CD4-positive, alpha-beta T cell (primary cell): ENCODE measurements at places on chromosomes 6 and 20. TPM values are rescaled to one million over a fixed set of nuclear protein-coding genes. Genes with fewer than 3 reads are reported as not detected.

DNA sequence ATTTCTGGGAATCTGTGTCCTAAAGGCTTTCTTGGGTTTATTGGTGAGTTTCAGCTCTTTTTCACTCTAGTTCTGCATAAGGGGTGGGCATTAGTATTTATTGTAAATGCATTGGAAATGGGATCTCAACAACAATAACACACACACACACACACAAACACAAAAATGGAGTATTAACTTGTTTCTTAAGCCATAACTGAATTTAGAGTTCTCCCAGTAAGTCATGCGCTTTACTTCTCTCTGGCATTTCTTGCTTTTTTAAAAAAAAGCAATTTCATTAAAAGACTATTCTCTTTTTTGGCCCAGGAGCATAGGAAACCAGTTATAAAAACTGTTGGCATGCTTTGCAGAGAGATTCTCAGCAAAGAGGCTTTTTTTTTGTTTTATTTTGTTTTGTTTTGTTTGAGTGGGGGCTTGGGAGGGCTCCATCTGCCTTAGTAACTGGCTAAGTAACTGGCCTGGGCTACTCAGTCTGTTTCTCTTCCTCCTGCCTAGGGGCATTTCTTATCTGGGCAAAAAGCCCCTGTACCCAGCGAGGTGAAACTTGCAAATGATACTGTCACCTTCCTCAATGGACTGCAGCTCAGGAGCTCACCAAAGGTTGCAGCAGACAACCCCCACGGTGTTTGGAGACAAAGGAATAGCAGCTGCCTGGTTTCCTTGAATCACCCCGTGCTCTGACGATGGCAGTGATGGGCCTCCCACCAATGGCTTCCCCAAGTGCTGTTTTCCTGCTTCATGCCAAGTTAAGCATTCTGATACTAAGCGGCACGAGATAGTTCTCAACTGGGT, 128.5 kb downstream of the BCAS1 start:
- no peak for DNase-seq

PAK5 gene
- total RNA-seq = not detected

- DNase-seq = no peak
Measured at GRCh38 chr6:134896910-134897309, 53.0 kb downstream of the ALDH8A1 start.

L3MBTL1 gene
- total RNA-seq = 10.2 TPM

- DNase-seq = peak; percentile 30
Measured at GRCh38 chr20:48826883-48827771, 672 bp downstream of the PREX1 start.

GRCh38 chr6:159107451-159108260, 61.5 kb upstream of the FNDC1 start:
- DNase-seq = peak; percentile 71

DNA sequence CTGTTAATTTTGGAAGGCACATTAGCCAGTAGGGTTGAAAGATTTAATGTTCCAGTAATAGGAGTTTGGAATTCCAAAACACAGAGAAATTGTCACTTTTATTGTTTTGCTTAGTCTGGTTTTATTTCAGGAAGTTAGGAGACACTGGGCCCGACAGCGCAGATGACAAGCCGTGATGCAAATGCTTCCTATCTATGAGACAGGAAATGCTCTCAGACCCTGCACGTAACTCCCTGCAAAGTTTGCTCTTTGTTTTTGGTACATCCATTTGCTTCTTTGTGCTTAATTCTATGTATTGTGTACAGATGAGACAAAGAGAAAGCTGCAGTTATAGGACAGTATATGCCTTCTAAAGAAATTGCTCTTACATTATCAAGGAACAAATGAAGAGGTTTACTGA, 201.6 kb upstream of the SGK1 start:
- DNase-seq = peak; percentile 24

- no peak for DNase-seq
Measured at GRCh38 chr6:151286214-151286613, 46.4 kb downstream of the AKAP12 start.

- no peak for DNase-seq
Measured at GRCh38 chr20:12821249-12821648, 187.5 kb upstream of the SPTLC3 start.

DNA sequence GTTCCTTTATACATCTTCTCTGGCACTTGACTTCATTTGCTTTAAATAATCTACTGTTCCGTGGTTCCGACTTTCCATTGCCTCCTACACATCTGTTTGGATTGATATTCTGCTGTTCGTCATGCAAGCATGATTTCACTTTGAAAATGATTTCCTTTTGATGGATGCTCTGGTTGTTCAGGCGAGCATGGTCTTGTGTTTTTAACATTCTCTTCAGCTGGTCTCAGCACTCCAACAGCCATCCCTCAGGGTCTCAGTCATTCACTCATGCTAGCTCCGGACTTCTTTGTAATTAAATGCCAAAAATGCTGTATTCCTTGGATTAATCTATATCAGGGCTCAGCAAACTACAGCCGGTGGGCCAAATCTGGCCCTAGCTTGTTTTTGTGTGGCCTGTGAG, 27.2 kb upstream of the SPACA1 start:
- DNase-seq = no peak

DNA sequence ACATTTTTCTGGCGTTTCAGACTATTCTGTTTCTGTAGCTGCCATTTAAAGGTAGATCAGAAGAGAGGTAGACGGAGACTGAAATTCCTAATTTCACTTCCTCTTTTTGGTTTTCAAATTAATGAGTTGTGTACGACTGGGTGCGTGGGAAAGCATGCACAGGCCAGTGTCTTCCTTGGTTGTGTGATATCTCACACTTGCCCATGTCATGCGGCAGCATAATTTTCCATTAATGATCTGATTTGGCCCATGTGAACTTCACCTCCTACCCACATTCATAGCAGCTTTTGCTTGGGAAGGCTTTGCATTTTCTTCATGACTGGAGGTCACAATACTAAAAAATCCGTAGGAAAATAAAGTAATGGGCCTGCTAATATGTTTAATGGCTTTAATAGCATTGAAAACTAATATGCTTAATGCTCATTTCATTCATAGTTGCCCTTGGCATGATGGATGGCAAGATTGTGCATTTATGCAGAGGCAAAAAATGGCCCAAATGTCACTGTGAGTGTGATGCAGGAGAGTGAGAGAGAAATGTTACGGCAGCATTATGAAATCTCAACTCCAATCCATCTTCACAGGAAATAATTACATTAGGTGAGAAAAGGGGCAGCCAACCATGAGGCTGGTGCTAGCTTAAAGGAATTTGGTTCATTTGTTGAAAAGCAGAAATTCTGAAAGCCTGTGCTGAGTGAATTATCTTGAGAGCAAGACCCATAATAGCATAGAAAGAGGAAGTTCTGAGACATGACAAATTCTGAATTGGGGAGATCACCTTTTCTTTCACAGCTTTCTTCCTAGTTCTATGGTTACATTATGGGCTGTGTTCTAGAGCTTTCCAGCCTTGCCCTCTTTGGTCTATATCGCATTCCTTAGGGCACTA, 69.0 kb upstream of the UST start:
- DNase-seq = no peak

SNRPB gene
- total RNA-seq = 146 TPM

GRCh38 chr6:70051197-70052124, 185.1 kb downstream of the COL19A1 start:
- DNase-seq = no peak

- DNase-seq = no peak
Measured at GRCh38 chr6:167690931-167691330, 135.8 kb upstream of the AFDN start.

DNA sequence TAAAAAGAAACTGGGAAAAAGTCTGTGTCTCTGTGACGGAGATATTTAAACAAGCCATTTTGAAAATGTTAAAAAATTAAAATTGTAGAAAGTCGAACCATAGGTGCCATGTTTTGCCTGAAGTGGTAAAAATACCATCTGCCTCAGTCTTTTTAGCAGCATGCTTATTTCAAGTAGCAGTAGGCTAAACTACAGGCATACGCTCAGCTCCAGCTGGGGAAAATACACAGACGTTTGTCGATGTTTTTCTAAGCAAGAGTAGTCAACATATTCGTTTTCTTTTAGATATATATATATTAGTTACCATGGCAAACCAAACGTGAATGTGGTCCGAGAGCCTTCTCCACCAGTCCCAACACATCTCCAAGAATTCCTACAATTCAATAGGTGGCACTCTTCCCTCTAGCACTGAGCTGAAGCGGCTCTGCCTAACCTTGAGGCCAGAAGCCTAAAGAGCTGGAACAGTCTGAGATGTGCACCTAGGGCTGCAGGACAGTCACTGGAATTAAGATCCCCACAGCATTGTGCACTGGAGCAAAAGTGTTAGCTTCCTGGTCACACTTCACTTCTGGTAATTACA, 70.2 kb upstream of the BEND3 start:
- DNase-seq = no peak

ZC2HC1B gene
- total RNA-seq = not detected

DNA sequence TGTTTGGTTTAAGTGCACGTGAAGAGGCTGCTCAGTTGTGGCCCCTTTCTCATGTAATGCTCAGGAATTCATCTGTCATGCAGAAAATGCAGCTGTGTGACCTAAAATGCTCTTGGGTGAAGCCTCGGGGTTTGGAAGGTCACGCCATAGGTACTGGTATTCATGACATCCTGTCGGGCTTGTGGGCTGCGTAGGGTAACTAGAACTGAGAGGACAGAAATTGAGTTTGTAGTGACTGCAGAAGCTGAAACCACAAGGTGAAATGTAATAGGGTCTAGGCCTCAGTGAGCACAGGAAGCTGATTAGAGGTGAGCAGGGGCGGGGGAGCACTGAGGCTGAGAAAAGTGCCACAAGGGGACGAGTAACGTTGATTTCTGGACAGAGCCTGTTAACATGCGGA, 128.8 kb downstream of the SOBP start:
- peak; percentile 37 for DNase-seq

GRCh38 chr20:41978246-41978790, 360.1 kb upstream of the CHD6 start:
- no peak for DNase-seq

CAGE1 gene
- 0.39 TPM for total RNA-seq

GRCh38 chr6:117971637-117972036, 64.6 kb downstream of the SLC35F1 start:
- DNase-seq = no peak

DNA sequence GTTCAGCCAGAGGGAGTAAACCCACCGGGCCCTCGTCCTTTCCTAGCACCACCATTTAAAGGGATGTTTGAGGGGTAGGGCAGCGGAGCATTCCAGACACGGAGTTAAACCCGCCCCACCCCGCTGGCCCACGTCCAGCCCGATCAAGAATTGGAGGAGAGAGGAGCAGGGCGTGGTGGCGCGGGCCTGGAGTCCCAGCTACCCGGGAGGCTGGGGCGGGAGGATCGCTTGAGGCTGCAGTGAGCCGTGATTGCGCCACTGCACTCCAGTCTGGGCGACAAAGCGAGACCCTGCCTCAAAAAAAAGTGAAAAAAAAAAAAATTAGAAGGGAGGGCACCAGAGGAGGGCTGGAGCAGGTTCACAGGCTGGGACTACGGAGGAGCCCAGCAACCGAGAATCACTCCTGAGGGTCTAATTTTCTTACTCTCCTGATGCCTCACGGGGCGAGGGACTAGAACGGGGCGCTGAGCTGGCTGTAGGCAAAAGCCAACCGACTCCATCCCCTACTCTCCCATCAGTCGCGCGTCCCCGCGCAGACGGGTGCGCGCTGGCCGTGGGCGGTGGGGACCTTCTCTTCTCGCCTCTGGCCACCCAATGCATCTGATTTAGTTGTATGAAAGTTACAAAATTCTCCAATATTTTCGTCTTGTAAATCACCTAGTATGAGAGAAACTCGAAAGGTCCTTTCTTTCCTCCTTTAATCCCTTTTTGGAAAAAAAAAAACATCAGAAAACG, 6.1 kb upstream of the HSPA1B start:
- DNase-seq = peak; percentile 43

GRCh38 chr6:15550546-15551123, 112.2 kb downstream of the DTNBP1 start:
- no peak for DNase-seq

LEMD2 gene
- 122 TPM for total RNA-seq

LY6G6F gene
- total RNA-seq = not detected

DNA sequence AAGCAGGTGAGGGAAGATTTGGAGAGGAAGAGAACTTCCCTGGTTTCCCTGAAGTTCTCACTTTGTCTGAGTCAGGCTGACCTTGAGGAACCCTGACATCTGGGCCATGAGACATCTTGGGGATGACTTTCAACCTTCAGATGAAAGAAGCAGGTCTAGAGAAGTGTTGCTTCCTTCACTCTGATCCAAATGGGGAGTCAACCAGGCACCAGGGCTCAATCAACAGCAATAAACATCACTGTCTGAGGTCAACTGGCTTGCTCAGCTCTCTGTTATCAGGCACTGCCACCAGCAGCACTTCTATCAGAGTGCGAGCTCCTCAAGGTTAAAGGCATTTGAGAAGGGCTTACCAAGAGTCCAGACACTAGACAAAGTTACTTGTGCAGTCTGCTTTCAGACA, 6.3 kb downstream of the ACOT8 start:
- no peak for DNase-seq

ENPP1 gene
- 0.08 TPM for total RNA-seq

DNA sequence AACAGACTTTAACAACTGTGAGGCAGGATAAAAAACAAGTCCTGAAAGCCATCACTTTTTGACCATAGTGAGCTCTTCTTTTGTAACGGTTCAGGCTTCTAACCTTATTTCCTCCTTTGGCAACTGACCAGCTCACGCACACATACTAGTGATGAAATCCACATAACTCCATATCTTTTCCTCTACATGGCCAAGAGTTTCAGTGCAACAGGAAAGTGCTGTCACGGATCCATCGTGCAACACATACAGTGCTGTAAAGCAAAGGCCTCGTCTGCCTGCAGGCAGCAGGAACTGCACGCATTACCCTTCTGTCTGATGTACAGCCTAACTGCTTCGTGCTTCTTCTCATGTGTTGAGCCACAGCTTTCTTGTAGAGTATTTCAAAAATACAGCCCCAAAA, 108.5 kb downstream of the EPM2A start:
- DNase-seq = no peak

DNA sequence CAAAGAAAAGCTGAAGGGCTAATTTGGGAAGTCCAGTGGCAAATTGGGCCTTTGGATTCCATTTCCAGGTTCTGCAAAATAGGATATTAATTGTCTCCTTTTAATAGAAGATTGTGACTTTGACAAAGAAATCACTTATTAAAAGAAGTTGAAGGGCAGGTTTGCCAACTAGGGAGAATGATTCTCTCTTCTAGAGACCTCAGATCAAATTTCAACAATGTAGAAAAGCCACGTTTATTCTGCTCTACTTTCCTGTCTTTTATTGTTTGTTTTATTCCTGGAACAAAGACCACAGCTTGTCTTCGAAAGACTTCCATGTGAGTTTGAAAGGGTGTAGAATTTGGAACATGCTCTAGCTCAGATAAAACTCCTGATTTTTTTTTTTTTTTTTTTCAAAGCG, 65.5 kb upstream of the PRL start:
- no peak for DNase-seq

DNA sequence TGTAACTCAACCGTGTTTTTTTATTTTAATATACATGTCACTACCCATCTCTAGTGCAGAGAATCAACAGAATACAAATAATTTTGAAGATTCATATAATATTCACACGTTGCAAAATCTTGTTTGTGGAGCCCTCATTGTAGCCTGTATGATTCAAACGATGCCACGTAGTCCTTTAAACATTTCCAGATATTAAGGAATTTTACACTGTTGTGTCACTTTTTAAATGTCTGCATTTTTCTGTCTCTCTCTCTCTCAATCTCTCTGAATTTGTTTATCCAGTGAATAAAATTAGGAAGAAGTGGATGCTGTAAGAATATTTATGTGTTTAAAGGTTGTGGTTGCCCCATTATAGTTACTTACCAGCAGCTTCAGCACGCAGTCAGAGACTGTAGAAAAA, 262.0 kb downstream of the PAX1 start:
- DNase-seq = no peak

GRCh38 chr6:25512560-25512959, 139.5 kb upstream of the SCGN start:
- DNase-seq = no peak

PSMB9 gene
- total RNA-seq = 38.4 TPM
